ENCODE measurements at places on chromosomes 7 and 10.

DNA sequence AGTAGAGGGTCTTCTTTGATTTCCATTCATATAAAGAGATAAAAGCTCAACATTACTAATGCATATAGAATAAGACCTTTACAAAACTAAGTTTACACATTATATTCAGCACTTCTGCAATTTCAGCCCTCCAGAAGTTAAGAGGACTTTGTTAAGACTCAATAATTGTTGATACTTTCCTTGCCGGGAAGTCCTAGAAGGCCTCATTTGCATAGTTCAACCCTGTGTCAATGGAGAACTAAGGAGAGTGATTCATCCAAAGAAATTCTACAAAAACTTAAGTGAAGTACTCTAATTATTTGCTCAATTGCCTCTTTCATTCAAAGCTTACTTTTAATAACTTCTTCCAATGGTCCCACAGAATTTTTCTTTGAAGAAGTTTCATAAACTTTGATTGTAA is 1060.3 kb upstream of the CELF2 start:
- DNase-seq: no peak

GRCh38 chr10:103808780-103809179 is 46.6 kb downstream of the SH3PXD2A start:
- no peak for DNase-seq

DNA sequence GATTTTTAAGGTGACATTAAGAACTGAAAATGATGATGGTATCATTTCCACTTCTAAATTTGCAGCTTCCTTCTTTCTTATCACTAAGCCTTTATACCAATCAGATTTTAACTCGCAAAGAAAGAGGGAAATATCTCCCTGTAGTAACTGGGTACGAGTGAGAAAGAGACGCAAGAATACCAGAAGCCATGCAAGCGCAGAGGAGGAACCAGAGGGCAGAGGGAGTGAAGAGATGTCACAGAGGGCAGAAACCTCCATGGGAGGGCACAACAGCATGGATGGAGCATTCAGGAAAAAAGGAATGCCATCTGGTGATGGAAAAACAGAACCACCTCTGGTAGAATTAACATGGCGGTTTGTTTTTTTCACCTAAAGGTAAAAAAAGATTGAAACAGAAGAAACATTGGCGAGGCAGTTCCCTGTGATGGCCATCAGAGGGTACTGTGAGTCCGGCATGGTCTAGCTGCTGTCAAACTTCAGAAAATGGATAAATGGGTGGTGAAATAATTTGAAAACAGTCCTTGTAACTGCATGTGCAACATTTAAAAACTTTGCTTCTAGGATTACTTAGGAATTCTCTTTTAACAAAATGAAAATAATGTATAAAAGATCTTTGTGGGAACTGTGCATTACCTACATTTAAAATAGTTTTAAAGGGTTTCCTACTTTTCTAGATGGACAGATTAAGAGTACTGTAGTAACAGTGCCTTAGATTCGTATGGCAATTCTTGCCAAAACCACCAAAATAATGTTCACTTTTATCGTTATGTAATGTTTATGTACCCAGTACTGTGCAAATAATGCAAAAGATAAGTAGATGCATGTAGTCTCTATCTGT is 91.8 kb downstream of the ARHGAP12 start:
- no peak for DNase-seq

- DNase-seq: no peak
Observed at GRCh38 chr7:109235316-109235715, 665.6 kb downstream of the DNAJB9 start.

DNA sequence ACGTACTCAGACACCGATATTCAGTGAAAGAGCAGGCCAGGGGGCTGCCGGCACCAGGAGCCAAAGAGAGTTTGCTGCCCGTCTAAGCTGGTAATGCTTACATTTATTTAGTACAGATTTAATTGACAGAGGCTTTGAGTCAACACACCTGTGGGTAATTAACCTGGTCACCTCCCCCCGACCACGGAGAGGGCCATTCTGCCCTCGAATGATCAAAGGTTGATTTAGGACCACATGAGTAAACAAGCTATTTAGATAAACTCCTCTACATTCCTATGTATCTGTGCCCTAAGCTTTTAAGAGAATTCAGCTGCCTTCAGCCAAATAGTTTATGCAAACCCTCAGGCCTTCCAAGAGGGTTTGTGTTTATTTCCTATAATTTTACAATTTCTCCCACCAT is 164.8 kb downstream of the IPMK start:
- DNase-seq: no peak

DNA sequence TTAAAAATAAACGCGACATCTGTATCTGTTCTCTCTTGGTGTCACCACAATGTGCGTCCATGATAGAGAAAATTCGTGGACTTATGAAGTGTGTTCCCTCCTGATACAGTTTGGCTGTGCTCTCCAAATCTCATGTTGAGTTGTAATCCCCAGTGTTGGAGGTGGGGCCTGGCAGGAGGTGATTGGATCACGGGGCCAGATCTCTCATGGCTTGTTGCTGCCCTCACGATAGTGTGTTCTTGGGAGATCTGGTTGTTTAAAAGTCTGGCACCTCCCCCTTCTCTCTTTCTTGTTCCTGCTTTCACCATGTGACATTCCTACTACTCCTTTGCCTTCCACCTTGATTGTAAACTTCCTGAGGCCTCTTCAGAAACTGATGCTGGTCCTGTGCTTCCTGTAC is 229.4 kb upstream of the MYO3A start:
- no peak for DNase-seq

DNA sequence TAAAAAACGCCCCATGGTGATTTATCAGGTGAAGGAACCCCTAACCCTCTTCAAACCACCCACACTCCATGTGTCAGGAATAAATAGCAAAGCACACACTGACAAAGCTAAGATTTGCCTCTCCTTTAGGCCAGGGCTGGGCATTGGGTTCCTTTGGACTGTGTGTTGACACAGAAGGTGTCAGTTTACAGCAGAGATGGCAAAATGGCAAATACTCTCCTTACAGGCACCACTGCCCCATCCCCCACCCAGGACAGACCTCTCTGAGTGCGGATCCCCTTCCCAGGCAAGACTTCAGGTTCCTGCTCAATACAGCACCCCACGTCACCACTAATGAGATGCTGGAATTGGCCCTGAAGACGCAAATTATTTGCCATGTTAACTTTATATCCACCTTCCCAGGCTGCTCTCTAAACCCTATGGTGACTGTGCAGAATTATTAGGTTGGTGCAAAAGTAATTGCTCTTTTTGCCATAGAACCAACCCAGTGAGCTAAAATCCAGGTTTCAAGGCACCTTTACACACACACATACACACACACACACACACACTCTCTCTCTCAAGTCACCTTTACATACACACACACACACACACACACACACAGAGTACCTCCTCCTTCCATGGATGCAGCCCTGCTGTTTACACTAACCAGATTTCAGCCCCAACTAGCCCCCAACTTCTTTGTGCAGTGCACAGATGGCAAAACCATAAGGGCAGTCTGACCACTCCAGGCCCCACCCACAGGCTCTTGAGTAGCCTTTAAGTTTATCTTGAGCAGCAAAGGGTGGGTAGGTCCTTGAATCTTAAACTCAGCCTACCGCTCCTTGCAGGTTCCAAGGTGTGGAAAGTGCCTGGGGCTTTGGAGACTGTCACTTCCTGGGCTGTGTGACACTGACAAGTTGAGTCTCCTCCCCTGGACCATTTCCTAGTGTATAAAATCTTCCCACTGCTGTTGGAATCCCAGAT is 4.0 kb upstream of the ZCCHC24 start:
- DNase-seq: no peak

- no peak for DNase-seq
Observed at GRCh38 chr10:126175641-126176262, 212.5 kb downstream of the ADAM12 start.

GRCh38 chr10:86342111-86342863 is 24.3 kb downstream of the GRID1 start:
- no peak for DNase-seq

GRCh38 chr10:96705134-96705533 is 15.2 kb downstream of the PIK3AP1 start:
- DNase-seq: no peak

DNA sequence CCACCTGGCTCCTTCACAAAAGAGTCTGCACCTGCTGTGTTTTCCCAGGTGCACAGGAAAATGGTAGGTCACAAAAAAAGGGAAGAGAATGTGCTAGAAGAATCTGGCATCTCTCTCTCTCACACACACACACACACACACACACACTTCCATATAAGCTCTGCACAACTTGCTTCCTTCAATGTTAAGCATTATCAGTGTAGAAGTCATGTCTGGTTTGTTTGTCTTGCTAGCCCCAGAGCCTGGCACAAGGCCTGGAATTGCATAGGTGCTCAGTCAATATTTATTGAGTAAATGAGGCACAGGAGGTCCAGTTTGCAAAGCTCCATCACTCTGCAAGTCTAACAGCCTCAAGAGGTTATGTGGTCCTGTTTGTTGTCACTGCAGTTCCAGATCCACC is 867.3 kb upstream of the AUTS2 start:
- DNase-seq: no peak

GRCh38 chr10:96878057-96878456 is 46.0 kb downstream of the LCOR start:
- DNase-seq: no peak

GRCh38 chr10:69807122-69807521 is 5.4 kb downstream of the COL13A1 start:
- DNase-seq: no peak

- no peak for DNase-seq
Observed at GRCh38 chr7:102040569-102040968, 223.1 kb downstream of the CUX1 start.

DNA sequence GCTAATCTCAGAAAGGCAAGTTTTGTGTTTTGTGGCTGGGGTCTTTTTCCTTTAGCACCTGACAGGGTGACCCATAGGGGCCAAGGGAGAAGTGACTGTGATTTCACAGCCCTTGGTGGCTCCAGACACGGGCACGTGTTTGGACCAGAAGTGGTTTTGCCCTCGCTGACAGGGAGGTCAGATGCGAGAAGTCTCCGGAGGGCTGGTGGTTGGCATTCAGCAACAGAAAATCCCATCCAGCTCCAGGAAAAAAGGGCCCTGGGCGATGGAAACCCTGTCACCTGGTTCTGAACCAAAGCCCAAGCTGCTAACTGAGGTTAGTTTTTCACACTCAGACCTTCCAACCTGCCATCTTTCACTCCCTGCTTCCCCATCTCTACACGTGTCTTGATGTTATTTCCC is 272.9 kb downstream of the TRIL start:
- no peak for DNase-seq

DNA sequence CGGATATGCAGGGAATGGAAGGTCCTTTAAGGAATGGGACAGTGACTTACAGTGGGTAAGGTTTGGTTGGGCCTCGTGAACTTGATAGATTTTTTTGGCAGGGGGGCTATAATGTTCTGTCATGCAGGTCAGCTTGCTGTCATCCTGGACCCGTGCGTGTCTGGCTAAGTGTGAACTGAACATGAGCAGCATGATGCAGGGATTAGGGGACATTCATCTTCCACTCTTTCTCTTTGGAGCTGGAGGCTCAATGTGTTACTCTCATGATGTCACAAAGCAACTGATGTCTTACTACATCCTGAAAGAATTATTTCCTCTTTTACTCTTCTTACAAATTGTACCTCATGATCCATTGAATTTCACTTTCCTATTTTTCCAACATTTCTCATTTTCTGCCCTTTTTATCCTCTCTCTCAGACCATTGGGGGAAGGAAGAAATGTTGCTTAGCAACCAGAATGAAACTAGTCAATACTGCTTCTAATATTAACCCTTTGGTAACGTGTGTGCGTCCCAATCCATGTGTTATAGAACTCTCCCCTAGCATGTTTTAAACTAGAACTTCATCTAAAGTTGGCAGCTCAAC is 549.1 kb downstream of the LRMDA start:
- DNase-seq: no peak

DNA sequence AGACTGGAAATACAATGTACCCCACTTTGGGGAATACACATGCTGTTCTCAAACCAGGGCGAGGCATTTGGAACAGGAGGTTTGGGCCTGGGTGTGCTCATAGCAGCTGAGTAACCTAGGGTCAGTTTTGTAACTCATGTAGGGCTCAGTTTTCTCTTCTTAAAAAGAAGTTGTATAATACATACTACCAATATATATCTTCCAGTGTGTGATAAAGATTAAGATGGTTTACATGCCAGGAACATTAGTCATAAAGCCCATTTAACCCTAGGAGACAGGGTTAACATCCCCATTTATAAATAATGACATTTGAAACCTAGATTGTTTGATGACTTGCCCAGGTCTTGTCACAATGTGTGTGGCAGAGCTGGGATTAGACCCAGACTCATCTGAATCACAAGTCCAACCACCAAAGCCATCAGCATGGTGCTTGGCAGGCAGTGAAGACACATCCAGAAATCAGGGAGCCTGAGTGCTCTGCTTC is 6.0 kb downstream of the AKR1B10 start:
- DNase-seq: no peak

DNA sequence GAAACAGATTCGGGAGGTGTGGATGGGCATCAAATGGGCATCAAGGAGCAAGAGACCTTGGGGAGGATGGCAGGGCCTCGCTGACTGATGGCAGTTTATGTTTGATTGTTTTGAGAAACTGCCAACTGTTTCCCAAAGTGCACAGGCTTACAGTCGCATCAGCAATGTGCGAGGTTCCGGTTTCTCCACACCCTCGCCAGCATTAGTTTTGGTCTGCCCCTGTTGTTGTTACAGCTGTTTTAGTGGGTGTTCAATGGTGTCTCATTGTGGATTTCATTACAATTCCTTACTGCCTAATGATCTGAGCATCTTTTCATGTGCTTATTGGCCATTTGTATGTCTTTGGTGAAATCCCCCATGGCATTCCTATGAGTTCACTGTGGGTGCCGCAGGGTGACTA is 24.4 kb downstream of the AKR1E2 start:
- DNase-seq: no peak

DNA sequence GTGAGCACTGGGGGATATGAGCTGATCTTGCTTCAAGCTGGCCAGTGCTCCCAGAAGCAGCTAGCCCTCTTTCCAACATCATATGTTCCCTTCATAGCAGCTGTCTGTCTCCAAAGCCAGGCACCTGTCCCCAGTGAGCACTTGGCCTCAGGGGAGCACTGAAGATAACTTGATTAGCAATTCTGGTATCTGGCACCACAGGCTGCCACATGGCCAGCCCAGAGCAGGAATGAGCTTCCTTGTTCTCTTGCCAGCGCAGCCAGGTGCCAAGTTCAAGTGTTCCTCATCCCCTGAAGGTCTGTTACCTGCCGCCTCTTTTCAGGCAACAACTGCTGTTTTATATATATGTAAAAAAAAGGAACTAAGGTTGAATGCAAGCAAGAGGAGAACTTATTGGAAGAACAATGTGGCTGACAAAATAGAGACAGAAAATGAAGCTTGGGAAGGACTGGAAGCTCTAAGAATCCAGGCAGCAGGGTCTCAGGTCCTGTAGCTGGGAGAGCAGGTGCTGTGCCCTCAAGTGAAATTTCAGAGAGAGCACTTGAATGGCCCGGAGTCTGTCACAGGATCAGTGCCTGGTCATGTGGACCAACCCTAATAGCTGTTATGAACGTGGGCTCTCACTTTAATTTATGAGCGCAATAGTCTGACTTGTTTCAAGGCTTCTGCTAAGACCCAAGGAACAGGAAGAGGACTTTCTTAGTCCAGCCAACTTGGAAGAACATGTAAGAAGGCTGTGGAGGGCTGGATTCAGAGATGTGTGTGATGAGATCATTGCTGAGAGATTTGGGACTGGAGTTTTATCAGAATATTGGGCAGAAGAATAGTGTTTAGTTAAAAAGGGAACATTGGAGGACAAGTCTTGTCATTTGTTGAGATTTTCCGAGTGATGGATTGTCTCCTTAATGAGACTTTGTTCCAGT is 267.2 kb downstream of the GLRX3 start:
- no peak for DNase-seq

GRCh38 chr7:131331806-131332205 is 4.1 kb downstream of the MKLN1 start:
- DNase-seq: no peak
